ENCODE measurements at places on chromosomes 11 and 22.

DNA sequence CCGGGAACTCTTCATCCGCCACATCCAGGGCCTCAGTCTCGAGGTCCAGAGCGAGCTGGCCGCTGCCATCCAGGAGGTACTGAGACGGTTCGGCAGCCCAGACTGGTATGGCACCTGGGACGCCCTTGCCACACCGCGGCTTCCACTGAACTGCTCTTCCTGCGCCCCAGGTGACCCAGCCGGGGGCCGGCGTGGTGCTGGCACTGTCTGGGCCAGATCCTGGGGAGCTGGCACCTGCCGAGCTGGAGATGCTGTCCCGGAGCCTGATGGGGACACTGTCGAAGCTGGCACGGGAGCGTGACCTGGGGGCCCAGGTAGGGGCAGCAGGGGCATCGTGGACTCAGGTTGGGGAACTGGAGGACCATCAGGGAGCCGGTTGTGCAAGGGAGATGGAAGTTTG lies 1.4 kb downstream of the CCDC88B start:
- DNase-seq = no peak

DNA sequence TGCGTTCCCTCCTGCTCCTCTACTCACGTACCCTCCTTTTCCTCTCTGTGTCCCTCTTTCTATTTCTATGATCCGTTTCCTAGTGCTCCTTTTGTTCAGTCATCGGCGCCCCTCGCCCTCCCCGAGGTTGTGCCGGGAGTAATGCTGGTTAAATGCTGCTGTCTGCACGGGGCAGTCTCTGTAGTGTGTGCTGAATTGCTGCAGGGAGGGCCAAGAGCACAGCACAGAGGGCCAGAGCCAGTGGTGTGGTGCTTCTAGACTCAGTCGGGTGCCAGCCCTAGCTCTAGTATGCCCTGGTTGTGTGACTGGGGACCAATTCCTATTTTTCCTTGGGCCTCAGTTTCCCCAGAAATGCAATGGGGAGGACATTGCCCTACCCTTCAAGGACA lies 98.3 kb downstream of the PKNOX2 start:
- DNase-seq = no peak

DNA sequence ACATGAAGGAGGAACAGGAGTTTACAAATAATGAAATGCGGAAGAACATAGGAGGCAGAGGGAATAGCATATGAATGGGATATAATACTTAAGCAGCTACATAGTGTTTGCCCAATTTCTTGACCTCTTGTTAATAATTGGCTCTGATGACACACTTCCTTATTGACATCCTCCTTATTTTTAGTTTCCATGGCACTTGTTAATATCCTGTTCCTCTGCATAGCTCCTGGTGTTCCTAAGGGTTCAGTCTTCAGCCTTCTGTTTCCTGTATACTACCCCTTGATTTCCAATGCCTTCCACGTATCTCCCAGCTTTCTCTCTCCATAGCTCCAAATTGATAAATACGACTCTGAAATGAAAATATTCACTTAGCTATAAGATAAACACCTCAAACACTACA lies 663.8 kb upstream of the API5 start:
- no peak for DNase-seq

GRCh38 chr11:76781807-76782530 lies 1.2 kb upstream of the TSKU start:
- no peak for DNase-seq

DNA sequence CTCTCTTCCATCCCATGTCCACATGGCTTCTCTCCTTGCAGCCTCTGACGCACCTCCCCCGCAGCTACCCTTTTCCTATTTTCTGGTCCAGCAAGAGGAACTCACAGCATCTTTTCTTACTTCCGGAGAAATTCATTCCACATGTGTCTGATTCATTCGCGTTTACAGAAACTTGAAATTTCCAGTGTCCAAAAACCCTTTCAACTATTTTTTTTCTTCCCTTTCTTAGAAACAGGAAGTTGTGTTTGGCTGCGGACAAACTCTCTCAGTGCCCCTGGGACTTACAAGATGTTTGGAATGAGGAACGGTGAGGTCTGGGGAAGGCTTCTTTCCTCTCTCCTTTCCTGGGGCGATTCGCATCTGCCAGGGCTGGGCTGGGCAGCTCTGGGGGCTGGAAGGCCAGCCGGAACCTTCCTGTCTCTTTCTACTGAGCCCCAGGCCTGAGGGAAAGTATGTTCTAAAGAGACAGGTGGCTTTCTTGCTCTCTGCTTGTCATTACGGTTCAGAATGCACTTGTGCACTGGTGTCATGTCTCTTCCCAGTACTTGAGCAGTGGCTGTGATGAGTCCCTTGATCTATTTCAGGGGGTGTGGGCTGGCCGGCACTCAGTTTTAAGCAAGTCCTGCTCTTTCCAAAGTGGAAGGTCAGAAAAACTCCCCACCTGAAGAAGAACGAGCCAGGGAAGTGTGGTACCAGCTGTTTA lies 27.5 kb downstream of the ADAMTS8 start:
- no peak for DNase-seq

- no peak for DNase-seq
Observed at GRCh38 chr11:65169164-65169641, 830 bp upstream of the SPDYC start.

GRCh38 chr22:49317369-49317768 lies 510.3 kb downstream of the BRD1 start:
- DNase-seq = no peak

DNA sequence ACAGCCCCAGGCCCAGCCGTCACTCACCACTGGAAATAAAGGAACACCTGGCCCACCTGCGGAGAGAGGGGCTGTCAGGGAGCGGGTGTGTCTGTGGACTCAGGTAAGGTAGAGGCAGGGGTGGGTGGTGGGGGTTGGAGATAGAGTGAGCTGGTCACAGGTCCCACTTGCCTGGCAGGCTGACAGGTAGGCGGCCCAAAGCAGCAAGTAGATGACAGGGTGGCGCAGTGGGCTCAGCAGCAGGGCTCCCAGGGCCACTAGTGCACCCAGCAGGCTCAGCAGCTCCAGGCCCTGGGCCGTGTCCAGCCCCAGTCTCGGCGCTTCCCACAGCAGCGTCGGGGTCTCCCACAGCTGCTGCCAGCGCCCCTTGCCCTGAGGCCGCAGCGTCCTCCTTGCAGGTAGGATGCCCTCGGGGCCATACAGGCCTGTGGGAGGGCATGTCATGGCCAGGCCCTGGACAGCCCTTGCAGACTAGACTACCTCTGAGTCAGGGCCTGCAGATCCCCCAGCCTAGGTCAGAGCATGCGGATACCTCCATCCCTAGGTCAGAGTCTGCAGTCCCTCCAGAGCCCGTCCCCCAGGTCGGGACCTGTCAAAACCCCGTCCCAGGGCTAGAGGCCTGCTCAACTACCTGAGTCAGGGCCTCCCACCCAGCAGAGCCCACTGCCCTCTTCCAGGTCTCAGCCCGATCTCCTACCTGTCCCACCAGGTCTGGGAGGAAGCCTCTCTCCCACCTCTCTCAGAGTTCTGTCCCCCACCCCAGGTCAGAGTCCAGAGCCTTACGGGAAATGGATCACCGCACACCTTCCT lies 686 bp downstream of the LMF2 start:
- no peak for DNase-seq

DNA sequence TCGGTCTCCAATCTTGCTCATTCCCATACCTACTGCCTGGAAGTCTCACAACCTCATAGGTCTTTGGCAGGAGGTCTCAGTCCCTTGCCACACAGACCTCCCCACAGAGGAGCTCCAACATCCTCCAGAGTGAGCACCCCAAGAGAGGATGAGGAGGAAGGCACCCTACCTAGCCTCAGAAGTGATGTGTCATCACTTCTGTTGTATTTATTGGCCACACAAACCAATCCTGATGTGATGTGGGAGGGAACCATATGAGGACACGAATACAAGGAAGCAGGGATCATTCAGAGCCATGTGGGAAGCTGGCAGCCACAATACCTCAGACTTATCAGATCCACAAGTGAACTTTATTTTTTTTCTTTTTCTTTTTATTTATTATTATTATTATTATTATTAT lies 9.0 kb upstream of the UPK2 start:
- no peak for DNase-seq

DNA sequence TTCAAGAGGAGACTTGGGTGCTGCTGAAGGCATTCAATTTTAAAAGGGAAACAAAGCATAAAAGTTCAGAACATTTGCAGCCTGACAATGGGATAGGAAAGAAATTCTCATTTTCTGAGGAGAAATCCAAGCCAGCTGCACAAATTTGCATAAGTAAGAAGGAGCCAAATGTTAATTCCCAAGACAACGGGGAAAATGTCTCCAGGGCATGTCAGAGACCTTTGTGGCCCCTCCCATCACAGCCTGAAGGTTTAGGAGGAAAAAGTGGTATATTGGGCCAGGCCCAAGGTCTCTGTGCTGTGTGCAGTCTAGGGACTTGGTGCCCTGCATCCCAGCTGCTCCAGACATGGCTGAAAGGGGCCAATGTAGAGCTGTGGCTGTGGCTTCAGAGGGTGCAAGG lies 12.7 kb upstream of the OR51F1 start:
- DNase-seq = no peak

DNA sequence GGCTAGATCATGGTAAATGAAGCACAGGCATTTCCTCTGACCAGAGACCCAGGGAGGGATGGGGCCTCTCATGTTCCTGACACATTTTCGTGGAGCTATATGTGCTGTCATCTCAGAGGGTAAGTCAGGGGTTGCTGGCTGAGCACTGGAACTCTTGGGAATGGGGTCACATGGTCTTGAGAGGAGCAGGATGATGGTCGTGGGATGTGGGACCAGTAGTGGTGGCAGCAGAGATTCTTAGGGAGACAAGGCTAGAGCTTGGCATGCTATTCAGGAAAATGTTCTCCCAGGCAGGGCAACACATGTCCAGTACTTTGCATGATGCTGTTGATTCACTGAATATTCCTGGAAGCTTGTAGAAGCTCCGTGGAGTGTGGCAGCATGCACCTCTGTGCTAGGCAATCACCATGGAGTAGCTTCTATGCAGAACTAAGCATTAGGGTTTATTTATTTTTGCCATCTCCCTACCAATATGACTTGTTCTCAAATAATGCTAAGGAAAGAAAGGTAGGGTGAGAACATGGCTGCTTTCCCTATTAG lies 31.4 kb upstream of the TTC12 start:
- no peak for DNase-seq

- DNase-seq = no peak
Observed at GRCh38 chr11:40716344-40717130, 742.9 kb downstream of the LRRC4C start.

DNA sequence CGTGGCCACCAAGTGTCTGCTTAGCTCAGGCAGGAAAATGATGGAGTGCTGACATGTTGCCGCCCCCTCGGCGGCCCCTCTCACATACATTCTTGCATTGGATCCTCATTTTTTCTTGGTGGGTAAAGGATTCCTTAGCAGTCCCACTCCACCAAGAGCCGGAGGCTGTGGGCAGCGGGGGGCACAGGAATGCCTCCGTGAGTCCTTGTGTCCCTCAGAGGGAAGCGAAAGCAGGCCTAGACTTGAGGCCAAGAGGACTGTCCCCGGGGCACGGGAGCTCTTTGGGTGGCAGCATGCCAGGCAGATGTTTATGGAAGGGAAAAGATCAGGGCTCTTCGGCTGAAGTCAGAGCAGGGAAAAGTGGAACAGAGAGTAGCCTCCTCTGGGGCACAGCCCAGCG lies 21.6 kb downstream of the LRFN4 start:
- DNase-seq = no peak

DNA sequence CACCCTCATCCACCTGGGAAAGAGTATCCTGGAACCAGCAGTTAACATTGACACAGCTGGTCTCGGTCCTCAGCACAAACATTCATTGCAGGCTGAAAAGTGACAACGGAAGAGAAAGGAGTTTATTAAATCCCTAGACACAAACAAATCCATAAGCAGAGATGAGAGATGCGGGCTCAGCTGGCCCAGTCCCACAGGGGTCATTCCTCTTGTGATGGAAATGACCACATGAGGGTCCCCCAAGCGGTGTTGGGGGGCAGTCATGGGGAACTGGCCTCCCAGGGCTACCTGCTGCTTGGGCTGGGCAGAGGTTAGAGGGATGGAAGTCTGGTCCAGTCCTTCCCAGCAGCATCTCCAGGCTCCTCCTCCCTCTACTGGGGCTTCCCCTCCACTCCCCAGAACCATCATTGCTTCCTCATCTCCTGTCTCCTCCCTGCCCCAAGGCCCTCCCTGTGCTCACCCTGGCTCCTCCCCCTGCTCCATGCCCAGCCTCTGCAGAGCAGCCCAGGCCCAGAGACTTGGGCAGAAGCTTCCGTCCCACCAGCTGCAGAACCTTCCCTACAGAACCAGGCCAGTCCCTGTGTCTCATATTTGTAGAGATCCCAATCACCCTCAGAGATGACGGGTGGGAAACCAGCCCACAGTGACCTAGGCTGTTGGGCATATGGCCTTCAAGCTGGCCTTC lies 5.4 kb upstream of the IGLL5 start:
- no peak for DNase-seq

DNA sequence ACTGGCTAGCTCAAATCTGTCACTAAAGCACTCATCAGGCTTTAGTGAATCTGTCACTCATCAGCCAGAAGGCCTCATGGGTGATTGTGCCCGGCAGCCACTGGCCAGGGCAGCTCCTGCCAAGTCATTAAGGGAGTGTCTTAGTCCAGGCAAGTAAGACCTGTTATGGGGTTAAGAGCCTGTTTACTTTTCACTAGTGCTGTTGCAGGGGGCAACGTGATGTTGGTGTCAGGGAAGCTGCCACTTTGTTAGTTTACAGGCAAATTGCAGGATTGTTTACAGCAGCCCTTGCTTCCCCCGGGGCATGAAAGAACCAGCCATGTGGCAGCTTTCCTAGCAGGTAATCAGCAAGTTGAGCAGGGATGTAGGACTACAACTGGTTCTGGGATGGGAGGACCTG lies 155.6 kb upstream of the NCAM1 start:
- no peak for DNase-seq

DNA sequence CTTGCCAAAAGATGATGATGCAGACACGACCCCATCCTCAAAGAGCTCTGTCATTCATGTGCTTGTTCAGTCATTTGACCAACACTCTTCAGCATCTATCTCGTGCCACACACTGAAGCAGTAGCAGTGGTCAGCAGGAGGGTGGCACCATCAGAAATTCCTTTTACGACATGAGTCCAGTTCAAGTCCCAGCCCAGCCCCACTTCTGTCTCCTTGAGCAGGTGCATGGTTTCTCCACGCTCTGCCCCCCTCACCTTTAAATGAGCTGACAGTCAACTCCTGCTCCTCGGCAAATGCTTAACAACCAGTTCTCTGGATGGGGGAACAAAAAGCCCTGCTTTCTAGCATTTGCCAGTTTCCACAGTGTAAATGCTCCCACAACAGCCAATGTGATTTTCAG lies 60.9 kb downstream of the SYN3 start:
- DNase-seq = no peak

DNA sequence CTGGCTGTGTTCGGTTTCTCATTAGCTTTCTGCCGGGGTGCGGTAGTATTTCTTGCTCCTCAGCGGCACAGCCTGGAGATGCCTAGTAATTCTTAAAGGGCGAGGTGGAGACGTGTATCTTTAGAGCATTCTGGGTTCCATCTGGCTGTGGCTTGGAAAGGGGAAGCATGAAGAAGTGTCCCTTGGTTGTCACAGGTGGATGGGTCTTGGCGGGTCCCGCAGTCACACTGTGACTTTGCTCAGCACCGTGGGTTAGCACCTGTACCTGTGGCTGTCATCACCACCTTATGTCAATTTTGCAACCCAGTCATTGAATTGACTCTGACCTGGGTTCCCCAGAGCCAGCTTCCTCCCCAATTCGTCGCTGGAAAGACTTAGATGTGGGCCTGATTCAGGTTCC lies 57.6 kb downstream of the MIAT start:
- no peak for DNase-seq
